ENCODE measurements at places on chromosomes 3 and 15.

DNA sequence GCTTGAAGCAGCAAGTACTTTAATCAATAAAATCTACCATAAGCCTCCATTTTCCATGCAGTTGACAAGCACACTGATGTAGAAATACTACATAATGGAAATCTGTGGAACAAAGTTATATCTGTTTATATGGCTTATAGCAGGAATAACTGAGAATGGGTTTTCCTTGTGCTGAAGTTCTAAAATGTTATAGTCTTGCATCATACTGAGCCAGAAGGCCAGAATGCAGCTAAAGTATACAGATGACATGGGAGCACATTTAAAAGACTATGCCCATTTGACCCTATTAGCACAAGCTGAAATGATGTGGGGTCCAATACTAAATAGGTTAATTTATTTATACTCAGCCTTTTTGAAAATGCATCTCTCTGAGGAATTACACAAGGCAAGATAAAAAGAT, 25.1 kb downstream of the SLC24A5 start:
- DNase-seq: no peak

DNA sequence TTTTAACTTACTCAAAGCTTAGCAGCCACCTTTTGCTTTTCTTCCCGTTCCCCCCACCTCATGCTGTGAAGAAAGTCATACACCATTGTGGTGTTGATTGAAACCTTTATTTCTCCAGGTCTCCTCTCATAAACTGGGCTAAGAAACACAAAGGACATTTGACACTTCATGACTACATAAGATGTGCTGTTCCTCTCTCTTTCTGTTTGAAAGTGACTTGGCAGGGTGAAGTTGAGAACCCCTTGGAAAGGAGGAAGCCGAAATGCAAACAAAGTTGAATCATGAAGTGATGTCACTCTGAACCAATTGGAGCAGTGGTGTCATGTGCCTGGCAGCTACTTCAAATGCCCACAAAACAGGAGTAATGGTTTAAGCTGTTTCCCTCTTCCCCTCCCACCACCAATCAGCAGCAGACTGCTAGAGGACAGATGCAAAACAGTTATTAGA, 174.7 kb downstream of the IGF1R start:
- peak; percentile 84 for DNase-seq

GRCh38 chr15:47787875-47788274, 70.6 kb downstream of the SEMA6D start:
- no peak for DNase-seq

- no peak for DNase-seq
Measured at GRCh38 chr15:47577000-47577399, 140.3 kb upstream of the SEMA6D start.

DNA sequence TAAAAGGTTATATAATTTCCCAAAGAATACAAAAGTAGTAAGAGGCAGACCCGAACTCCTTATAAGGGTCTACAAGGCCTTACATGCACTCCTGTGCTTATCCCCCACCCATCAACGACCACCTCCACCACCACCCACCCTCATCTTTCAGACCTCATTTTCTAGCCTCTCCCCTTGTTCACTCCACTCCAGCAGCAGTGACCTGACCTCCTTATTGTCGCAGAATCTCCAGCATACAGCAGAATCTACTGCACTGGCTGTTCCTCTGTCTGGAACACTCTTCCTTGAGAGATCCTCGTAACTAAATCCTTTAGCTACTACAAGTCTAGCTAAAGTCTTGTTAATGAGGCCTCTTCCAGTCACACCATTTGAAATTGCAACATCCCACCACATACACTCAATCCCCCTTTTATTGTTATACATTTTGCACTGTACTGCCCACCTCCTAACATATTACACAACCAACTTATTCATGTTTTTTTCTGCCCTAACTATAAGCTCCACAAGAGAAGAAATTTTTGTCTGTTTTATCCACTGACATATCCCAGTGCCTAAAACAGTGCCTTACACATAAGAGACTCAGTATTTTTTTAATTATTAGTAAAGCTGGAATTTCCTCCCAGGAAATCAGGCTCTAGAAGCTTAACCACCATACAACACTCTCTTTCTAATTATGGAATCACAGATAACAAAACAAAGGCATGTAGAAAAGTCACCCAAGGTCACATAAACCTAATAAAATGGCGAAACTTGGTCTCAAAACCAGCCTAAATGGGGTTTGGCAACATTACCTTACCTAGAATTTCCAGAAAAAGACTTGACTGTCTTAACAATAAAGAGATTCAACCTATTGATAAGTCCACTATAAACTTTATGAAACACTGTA, 40.2 kb downstream of the ZNF148 start:
- DNase-seq: no peak

DNA sequence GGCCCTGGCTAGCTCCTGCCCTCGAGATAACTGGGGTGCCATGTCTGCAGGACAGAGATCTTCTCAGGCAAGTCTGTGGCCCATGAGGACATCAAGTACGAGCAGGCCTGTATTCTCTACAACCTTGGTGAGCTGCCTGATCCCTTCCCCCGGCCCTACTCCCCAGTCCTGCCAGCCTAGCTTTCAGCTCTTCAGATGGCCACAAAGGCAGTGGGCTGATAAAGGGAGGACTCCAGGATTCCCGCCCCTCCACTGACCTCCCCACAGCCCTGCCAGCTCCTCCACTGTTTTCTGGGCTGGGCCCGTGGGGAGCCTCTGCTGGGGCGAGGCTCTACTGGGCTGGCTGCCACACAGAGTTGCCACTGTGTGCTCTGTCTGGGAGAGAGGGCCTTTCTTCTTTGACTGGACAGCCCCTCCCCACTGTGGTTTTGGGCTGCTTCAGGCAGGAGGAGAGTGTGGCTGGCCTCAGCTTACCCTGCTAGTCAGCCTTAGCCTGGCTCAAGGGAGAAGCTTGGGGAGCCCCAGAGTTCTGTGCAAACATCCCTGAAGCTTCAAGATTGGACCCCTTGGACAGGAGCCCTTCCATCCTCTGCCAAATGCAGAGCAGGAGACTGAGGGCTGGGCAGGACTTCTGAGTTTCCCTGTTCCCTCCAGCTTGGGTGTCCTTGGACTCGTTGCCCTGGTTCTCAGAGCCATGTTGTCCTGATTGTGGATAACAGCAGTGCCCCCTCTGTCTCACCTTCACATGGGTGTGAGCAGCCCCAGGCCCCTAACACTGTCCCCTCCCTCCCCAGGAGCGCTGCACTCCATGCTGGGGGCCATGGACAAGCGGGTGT, 24.4 kb downstream of the PTPN23 start:
- DNase-seq: no peak

DNA sequence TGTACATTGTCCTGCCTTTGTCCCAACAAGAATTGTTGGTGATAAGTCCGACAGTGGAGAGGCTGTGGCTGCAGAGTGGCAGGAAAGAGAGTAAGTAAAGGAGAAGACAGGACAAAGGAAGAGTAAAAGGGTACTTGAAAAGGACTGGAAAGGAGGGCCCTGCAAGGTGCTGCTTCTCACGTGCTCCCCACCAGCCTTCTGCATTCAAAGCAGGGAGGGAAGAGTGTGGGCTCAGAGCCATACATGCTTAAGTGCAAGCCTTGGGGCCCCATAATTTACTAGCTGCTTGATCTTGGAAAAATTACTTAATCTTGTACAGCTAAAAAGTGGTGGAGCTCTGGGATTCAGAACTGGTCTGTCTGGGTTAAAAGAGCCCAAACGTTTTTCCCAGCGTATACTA, 29.9 kb downstream of the MME start:
- DNase-seq: no peak

DNA sequence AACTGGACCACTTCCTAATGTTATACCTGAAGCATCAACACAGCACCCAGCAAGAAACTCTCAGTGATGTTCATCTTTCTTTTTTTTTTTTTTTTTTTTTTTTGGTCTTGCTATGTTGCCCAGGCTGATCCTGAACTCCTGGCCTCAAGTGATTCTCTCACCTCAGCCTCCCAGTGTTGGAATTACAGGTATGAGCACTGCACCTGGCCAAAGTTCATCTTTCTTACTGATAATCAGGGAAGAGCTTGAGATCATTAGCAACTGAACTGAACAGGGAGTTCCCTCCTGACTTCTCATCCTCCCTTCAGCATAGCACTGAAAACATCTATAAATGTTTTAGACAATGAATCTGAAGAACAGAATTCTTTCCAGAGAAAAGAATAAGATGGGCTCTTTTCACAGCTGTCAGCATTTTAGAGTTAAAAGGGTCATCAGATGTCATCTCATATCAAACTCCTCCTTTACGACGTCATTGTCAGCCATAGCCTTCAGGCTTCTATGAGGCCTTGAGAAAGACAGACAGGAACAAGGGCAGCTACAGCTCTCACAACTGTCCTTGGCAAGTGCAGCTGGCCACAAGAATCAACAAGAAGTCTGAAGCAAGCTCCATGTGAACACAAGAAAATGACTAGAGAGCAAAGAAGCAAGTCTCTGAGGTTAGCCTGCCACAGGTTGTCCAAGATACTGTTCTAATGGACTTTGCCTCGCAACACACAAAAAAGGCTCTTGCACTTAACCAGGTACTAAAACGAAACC, 33.8 kb downstream of the SCAP start:
- no peak for DNase-seq

Data from NCI-H187 treated with DMSO at 0.1 percent for 48 hours (cell line).